ENCODE measurements at places on chromosomes 2 and 18. TPM values are rescaled to one million over a fixed set of nuclear protein-coding genes. Genes with fewer than 3 reads are reported as not detected.

MYO5B gene
- total RNA-seq = 8.4 TPM

GRCh38 chr2:221477714-221478484 is 94.2 kb downstream of the EPHA4 start:
- no peak for DNase-seq

UGT1A6 gene
- total RNA-seq = 14.0 TPM

DNA sequence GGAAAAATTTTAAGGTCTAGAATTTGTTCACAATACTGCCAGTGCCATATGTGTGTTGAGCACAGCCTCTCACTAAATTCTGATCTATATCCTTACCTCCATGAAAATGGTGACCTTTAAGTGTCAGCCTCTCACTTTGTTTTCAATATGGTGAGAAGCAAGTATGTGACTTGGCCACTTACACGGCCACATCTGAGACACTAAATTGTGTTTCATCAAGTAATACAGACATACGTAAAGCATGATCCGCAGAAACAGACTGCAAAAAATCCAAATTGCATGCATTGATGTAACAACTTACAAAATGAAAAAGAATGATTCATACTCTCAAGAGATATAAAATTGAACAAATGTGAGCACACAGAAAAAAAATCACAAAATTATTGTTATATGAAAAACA is 55.2 kb upstream of the UGP2 start:
- no peak for DNase-seq

ALK gene
- not detected for total RNA-seq

DNA sequence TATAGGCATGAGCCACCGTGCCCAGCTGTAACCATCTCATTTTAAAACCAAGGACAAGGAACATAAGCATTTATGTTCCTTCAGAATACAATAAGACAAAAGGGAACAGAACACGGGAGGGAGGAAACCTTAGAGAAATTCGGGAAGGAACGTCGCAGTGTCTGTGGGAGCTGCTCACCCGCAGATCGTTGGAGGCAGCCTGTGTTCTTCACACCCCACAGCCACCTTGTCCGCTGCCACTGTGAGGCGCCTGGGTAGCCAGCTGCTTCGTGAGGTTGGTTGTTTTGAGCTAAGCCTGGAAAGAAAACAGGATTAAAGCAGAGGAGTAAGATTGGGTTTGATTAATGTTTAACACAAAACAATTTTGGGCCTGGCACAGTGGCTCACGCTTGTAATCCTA is 250.0 kb downstream of the FHOD3 start:
- no peak for DNase-seq

DNA sequence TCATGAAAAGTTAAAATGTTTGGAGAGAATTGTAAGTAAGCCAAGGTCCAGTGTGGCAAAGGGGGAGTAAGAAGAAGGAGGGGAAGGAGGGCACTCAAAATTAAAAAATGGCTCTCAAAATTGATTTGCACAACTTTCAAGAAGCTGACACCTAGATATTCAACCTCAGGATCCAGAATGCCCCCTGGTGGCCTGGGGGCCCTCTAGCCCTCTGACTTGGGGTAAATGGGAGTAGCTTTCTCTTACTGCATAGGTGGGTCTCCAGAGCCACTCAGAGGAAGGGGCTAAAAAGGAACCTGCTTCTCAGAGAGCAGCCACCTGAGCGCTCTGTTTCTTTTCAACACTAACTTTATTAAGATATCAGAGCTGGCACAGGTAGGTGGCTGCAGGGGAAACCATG is 968.5 kb downstream of the BCL11A start:
- no peak for DNase-seq

MROH2A gene
- total RNA-seq = 0.11 TPM

ARHGAP15 gene
- total RNA-seq = not detected

ONECUT2 gene
- total RNA-seq = 0.14 TPM

GRCh38 chr2:3956406-3956805 is 253.0 kb downstream of the DCDC2C start:
- DNase-seq = no peak

SLC30A3 gene
- total RNA-seq = not detected

- no peak for DNase-seq
Observed at GRCh38 chr2:224429441-224429810, 27.5 kb upstream of the FAM124B start.

- no peak for DNase-seq
Observed at GRCh38 chr2:10305254-10305635, 2.5 kb downstream of the HPCAL1 start.

- no peak for DNase-seq
Observed at GRCh38 chr2:218476676-218477075, 57.8 kb downstream of the VIL1 start.

DNA sequence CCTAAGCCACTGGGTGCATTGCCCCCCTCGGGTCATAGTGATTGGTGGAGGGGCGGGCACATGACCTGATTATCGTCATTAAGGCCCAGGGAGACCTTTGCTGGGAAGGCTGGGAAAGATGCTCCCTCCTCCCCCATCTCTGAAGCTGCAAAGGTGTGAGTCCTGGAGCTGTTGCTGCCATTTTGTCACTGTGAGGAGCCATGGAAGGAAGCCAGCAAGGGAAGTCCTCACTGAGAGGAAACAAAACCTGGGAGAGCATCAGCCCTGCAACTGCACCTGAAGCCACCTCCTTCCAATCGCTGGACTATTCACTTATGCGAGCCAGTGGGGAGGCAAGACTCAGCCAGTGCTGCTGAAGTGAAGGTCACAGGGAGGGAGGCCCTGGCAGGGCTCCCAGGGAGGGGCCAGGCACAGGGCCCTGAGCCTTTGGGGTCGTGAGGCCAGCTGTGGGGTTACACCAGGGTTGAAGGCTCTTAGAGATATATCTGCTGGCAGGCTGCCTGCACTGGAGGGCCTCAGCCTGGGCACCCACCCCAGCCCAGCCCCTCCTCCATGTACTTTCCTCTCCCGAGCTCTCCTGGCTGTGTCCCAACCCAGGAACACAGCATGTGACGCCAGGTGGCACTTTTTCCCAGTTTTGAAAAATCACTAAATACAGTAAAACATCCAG is 10.7 kb upstream of the FAHD2A start:
- DNase-seq = no peak

CYRIA gene
- total RNA-seq = 0.14 TPM

GRCh38 chr2:50014168-50014567 is 859.9 kb upstream of the FSHR start:
- no peak for DNase-seq

- DNase-seq = no peak
Observed at GRCh38 chr2:213863541-213863940, 547.3 kb upstream of the VWC2L start.

DNA sequence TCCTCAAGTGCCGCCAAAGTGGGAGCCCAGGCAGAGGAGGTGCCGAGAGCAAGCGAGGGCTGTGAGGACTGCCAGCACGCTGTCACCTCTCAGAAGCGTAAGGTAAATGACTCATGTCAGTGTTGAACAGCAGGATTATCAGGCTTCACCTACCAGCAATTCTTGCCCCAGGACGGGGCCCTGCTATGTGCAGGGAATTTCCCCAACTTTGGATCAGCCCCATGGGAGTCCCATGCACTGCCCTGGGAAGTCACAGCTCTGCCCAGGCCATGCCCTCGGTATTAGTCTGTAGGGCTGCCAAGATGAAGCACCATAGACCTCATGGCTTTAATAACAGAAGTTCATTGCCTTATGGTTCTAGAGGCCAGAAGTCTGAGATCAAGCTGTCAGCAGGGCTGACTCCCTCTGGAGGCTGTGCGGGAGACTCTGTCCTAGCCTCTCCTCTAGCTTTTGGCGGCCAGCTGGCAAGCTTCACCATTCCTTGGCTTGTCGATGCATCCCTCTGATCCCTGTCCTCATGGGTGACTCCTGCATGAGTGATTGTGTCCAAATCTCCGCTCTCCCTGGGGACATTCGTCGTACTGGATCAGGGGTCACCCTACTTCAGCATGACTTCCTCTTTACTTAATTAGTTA is 55.9 kb downstream of the TRPM8 start:
- peak; percentile 74 for DNase-seq

GRCh38 chr2:53562407-53562806 is 205.2 kb upstream of the CHAC2 start:
- no peak for DNase-seq

DSG3 gene
- total RNA-seq = 73.1 TPM

GRCh38 chr2:194661431-194661830 is 995.6 kb upstream of the SLC39A10 start:
- DNase-seq = no peak

- peak; percentile 98 for DNase-seq
Observed at GRCh38 chr18:77114415-77115191, 18.0 kb downstream of the MBP start.

GRCh38 chr2:214747992-214748391 is 61.5 kb downstream of the BARD1 start:
- no peak for DNase-seq

DUSP2 gene
- total RNA-seq = 1.9 TPM

DNA sequence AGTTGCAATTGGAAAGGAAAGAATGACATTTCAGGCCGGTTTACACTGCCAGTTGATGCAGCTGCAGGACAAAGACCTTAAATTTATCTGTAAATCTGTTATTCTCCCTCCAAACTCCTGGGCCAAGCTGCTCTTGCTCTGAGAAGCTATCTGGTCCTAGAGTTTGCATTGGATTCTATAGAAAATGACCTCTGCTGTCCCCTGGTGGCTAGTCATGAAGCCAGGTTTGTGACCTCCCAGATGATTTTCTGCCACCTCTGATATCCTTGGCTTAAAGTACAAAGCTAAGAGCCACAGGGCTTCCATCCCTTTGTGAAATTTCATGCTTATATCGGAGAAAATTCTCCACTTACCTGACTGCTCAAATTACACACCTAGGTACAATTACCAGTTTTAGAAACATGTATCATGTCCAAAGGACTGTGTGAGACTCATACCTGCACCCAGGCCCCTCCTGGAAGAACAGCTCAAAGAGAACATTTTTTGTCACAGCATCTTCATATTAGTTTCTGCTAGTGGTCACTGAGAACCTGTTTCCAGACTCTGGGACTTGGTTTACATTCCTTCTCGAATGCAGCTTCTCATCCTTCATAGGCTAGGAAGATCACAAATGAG is 28.9 kb upstream of the IER3IP1 start:
- no peak for DNase-seq

- no peak for DNase-seq
Observed at GRCh38 chr2:173232956-173233744, 121.5 kb upstream of the CDCA7 start.

DNA sequence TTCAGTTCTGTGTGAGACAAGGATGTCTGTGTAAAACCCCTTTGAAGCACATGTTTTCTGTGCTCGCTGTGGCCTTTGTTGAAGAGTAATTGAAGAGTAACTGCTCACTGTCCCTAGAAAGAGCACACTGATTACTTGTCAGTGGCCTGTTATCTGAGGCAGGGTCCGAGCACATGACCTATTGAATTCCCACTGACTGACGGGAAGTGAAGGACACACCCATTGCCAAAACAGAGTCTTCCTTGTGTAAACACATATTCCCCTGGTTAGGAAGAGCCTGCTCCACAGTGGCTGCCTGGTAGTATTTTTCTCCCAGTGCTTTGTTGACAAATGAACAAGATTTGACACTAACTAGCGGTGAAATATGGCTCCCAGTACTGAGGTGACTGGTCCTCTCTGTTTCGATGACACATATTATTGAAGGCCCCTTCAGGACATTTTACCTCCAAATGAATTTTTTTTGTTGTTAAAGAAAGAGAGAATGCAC is 148.5 kb upstream of the GYPC start:
- DNase-seq = no peak

DOK6 gene
- not detected for total RNA-seq

- no peak for DNase-seq
Observed at GRCh38 chr18:31609886-31610285, 18.2 kb downstream of the TTR start.

Data from foreskin keratinocyte (primary cell).